ENCODE measurements at places on chromosomes 6 and 20.

- peak; percentile 63 for DNase-seq
These were observed 249.5 kb downstream of the ADGRG6 start for GRCh38 chr6:142551274-142551811.

GRCh38 chr6:144586986-144587385 is 301.9 kb downstream of the UTRN start:
- no peak for DNase-seq

DNA sequence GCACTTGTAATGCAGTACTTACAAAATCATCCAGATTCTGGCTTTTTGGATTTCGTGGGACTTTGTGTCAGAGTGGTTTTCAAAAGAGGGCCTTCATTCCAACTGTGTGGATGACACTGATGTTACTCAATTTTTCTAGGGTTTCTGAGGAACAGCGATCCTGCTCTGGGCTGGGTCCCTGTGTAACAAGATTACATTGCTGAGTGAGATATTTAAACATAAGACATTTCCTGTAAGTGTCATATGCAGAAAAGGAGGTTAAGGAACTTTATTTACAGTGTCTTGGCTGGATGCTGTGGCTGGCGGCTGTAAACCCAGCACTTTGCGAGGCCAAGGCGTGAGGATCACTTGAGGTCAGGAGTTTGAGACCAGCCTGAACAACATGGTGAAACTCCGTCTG is 6.7 kb downstream of the ZFAND3 start:
- no peak for DNase-seq

DNA sequence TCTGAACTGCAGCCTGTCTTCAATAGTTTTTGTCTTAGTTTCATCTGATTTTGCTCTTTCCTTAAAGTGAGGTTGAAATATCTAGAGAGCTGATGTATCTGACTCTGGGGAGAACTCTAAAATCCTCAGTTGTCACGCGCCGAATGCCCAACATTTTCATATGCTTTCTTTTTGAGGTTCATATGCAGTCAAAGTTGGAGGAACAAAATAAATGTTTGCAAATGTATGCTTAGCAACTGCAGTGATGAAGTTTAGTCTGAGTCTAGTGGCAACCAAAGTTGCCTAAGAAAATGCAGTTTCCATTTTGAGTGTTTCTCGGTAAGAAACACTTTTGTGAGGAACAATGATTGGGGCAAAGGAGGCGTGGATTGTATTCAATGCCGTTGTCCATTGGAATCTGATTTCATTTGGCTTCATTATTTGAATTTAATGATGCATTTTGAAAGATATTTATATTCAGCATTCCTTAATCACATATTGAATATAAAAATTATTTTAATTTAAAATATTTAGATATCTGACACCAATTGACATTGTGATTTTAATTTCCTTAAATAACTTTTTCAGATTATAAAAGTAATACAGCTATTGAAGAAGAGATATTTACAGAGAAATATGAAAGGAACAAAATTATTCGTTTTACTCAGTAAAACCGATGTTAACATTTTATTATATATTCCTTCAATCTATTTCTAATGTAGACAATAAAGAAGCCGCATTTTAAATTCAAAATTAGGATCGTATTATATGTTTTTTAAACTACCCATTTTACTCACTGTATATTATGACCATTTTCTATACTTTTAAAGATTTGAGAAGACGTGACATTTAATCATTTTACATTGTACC is 122.0 kb downstream of the PLEKHG1 start:
- DNase-seq = no peak

- DNase-seq = no peak
These were observed 15.7 kb upstream of the REPS1 start for GRCh38 chr6:139003751-139004150.
